Thyroid gland (tissue), 4 donors: ENCODE measurements at places on chromosomes 3 and 15. TPM values are rescaled to one million over a fixed set of nuclear protein-coding genes. Genes with fewer than 3 reads are reported as not detected.

- no peak for DNase-seq
These were observed 47.8 kb downstream of the CCDC54 start for GRCh38 chr3:107425033-107425432.

GRCh38 chr3:175426805-175427204 lies 567.7 kb downstream of the NAALADL2 start:
- no peak overlapping the region for H3K4me3 ChIP-seq
- H3K27ac ChIP-seq = no peak overlapping the region
- H3K27me3 ChIP-seq = no peaks in the 10 kb centered on the region
- DNase-seq = no peak

Gene SIDT1
- 2.7 TPM for total RNA-seq

DNA sequence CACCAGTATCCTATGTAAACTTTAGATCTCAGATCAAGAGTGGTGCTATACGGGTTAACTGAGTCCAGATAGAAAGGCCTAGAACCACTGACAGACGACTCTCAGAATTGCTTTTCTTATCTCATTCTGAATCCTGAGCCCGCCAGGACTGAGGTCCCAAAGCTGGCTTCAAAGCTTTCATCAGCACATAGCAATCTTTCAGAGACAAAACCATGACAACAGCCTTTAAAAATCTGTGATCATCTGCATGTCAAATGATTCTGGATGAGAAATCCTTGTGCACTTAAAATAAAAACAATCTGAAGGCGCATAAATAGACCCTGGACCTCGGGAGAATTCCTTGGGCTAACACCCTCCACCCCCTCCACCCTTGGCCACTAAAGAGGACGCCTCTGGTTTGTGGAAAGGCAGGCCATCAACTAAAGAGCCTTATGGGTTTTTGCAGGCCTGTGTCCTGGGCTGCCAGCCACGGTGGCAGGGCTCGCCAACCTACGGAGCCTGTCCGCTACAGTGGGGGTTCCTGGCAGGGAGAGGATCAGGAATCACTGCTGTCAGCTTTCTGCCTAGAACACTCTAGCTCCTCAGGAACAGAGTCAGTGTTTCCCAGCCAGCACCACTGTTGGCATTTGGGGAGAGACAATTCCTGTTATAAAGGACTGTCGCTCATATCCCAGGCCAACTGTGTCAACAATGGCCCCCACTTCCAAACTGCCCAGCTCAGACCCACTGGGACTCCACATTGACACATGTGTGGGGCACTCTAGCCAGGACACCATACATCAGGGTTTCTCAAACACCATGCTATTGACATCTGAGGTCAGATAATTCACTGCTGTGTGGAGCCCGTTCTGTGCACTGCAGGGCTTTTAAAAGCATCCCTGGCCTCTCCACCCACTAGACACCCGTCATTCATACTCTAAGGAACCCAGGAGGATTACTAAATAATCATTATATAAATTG lies 20.2 kb downstream of the TLE3 start:
- peaks cover 36% of the 10 kb centered on the region for H3K36me3 ChIP-seq
- no peak for DNase-seq
- no peaks in the 10 kb centered on the region for H3K27me3 ChIP-seq
- no peak overlapping the region for H3K4me3 ChIP-seq
- peaks cover 5% of the 10 kb centered on the region for H3K4me1 ChIP-seq

DNA sequence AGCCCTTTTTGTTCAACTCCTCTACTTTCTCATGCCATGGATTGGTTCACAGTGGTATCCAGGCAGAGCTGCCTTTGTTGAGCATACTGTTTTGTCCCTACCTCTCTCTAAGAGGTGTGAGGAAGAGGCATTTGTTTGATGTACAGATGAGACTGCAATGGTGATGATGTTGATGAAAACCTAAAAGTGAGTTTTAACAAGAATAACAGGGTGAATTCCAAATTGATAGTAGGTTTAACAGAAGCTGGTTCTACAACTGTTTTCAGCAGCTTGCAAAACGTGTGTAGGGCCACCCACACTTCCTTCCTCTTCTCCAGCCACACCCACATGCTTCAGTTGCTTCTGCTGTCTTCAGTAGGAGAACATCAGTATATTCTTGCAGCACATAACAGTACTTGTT lies 10.2 kb downstream of the SNRK start:
- no peak overlapping the region for H3K27ac ChIP-seq
- H3K4me3 ChIP-seq = no peak overlapping the region
- H3K27me3 ChIP-seq = no peaks in the 10 kb centered on the region

DNA sequence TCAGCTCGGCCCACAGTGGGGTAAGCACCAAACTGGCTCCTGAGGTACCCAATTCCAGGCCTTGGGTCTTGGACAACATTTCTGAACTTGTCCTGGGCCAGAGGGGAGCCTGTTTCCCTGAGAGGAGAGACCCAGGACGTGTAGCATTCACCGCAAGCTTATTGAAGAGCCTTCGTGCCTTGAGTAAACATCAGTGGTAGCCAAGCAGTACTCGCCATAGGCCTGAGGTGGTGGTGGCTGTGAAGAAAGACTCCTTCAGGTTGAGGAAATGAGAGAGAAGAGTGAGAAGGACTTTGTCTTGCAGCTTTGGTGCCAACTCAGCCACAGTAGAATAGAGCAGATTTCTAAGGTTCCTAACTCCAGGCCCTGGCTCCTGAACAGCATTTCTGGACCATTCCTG lies 50.2 kb downstream of the NUDT16 start:
- no peak overlapping the region for H3K27ac ChIP-seq
- H3K27me3 ChIP-seq = no peaks in the 10 kb centered on the region
- DNase-seq = no peak
- H3K4me3 ChIP-seq = no peak overlapping the region

DNA sequence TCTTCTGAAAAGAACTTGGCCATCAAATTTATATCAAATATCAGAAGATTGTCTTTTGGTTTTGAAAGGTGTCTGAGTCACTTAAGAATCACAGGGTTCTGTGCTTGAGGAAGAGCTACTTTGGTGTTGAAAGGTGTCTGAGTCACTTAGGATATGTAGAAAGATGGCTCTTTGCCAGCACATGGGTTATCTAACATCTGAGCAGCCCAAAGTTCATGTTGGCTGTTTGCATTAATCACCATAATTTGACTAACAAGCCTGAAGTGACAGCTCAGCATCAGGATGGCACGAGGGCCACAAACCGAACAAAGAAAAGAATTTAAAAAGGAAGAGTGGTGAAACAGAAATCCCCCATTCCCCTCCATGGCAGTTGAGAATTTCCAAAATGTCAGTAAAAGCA lies 190.5 kb upstream of the CMC1 start:
- DNase-seq = no peak
- H3K4me1 ChIP-seq = no peaks in the 10 kb centered on the region
- H3K27me3 ChIP-seq = no peaks in the 10 kb centered on the region
- no peak overlapping the region for H3K27ac ChIP-seq
- H3K36me3 ChIP-seq = no peaks in the 10 kb centered on the region

Gene FAM174B
- 64.5 TPM for total RNA-seq

- no peaks in the 10 kb centered on the region for H3K36me3 ChIP-seq
- H3K27me3 ChIP-seq = no peaks in the 10 kb centered on the region
- H3K4me3 ChIP-seq = no peak overlapping the region
- no peak overlapping the region for H3K27ac ChIP-seq
These were observed 47.1 kb upstream of the BNIP2 start for GRCh38 chr15:59736181-59736580.

Gene DPPA2
- total RNA-seq = not detected

GRCh38 chr3:168251371-168251770 lies 155.6 kb upstream of the GOLIM4 start:
- H3K4me3 ChIP-seq = no peak overlapping the region
- peaks cover 6% of the 10 kb centered on the region for H3K27me3 ChIP-seq
- peak; percentile 5 for DNase-seq
- peaks cover 15% of the 10 kb centered on the region for H3K4me1 ChIP-seq

DNA sequence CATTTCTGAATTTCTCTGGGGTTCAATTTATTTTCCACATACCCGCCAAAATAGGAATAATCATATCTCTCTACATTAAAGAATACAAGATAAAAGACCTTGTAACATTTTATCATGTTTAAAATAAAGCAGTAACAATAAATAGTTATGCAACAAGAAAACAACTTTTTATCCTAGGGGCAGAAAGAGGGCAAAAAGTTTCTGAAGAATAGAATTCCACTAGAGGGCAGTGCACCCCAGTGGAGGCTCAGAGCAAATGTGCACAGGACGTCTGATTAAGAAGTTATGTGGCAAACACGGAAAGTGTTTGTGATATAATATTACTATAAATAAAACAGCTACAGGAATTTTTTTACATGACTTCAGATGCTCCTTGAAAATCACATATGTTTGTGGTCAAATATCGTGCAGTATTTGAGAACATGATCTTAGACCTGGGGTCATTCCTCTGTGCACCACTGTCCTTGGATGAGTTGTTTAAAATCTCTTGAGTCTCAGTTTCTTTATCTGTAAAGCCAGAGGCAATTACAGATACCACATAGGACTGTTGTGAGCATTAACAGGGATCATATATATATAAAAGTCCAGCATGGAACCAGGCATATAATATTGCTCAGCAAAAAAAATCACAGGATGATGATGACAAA lies 13.2 kb upstream of the PIK3R4 start:
- no peak for DNase-seq
- no peaks in the 10 kb centered on the region for H3K27me3 ChIP-seq
- peaks cover 2% of the 10 kb centered on the region for H3K4me1 ChIP-seq
- H3K36me3 ChIP-seq = no peaks in the 10 kb centered on the region

- H3K27ac ChIP-seq = peak overlapping the region; percentile 65
- no peaks in the 10 kb centered on the region for H3K27me3 ChIP-seq
- H3K4me1 ChIP-seq = peaks cover 33% of the 10 kb centered on the region
- H3K4me3 ChIP-seq = no peak overlapping the region
- peaks cover 21% of the 10 kb centered on the region for H3K36me3 ChIP-seq
These were observed 3.7 kb downstream of the ACAA1 start for GRCh38 chr3:38133209-38133556.

Gene UBE2Q2
- total RNA-seq = 39.8 TPM

Gene CCK
- total RNA-seq = 0.89 TPM

DNA sequence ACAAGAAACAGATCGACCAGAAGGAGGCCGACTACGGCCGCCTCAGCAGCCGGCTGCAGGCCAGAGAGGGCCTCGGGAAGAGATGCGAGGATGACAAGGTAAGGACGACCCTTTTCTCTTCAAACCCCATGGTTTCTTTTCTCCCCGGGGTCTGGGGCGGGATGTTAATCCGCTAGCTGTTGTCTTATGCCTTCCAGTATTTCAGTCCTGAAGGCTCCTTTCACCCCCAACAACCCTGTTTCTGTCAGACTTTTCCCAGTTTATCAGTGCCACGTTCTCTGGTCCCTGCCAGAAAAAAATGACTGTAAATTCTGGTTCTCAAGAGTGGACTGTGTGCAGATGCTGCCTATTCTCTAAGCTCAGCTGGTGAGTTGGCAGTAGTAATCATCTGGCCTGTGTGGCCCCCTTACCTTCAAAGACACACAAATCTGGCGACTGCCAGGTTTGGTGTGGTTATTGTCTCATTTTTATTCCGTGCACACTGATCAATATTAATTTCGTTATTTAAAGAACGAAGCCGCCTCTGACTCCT lies 806 bp downstream of the GOLM2 start:
- H3K27ac ChIP-seq = peak overlapping the region; percentile 55
- H3K36me3 ChIP-seq = no peaks in the 10 kb centered on the region
- peaks cover 16% of the 10 kb centered on the region for H3K4me1 ChIP-seq
- no peaks in the 10 kb centered on the region for H3K27me3 ChIP-seq
- no peak for DNase-seq
- H3K4me3 ChIP-seq = peak overlapping the region; percentile 67

Gene ADAMTSL3
- total RNA-seq = 5.9 TPM

Gene SLC9C1
- total RNA-seq = 0.11 TPM

DNA sequence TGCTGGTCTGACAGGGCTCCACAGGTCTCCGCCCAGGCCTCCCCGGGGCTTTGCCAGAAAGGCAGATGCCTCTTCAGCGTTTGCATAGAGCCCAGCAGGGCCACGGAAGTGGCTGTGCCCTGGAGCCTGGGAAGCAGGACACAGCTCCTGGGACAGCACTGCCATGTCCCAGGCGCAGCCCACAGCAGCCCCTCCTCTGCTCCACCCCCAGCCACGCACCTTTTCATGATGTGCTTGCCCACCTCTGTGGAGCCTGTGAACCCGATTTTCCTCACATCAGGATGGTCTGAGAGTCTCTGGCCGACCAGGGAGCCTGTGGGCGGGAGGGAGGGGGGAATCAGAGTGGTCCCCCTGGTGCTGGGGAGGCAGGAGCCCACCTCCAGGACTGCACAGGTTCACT lies 33.9 kb upstream of the SLC41A3 start:
- H3K27ac ChIP-seq = no peak overlapping the region
- no peak overlapping the region for H3K4me3 ChIP-seq
- no peaks in the 10 kb centered on the region for H3K4me1 ChIP-seq
- no peaks in the 10 kb centered on the region for H3K36me3 ChIP-seq

GRCh38 chr15:40959331-40960141 lies 6.3 kb downstream of the CHAC1 start:
- no peak overlapping the region for H3K27ac ChIP-seq
- H3K36me3 ChIP-seq = no peaks in the 10 kb centered on the region
- DNase-seq = no peak
- no peaks in the 10 kb centered on the region for H3K27me3 ChIP-seq

Gene AP2M1
- total RNA-seq = 227 TPM

GRCh38 chr15:26926081-26926480 lies 44.9 kb upstream of the GABRG3 start:
- no peak overlapping the region for H3K27ac ChIP-seq
- no peak overlapping the region for H3K4me3 ChIP-seq
- H3K27me3 ChIP-seq = no peaks in the 10 kb centered on the region
- DNase-seq = no peak
- H3K36me3 ChIP-seq = no peaks in the 10 kb centered on the region

DNA sequence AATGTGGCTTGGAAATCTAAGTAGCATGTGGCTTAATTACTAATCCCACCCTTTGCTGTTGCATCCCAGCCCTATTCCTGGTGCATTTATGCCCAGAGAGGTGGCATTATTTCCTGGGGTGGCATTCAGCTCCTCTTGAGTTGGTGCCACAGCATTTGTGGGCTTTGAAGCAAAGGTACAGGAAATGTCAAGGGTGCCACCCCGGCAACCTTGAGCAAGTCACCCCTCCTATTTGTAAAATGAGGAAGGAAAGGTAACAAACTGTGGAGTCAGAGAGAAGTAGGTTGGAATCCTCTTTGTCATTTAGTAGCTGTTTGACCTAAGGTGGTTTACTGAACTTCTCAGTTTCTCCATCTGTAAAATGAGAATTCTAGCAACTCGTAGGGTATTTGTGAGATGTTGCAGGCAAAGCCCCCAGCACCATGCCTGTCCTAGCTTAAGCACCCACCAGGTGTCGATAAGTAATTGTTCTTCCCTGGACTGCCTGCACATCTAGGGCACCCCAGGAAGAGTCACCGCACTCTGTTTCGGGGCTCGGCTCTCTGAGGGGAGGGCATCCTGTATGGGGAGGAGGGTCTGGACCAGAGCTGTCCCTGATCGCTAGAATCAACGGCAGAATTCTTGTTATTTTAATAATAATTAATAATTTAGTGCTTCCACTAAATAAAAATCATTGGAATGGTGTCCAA lies 17.1 kb downstream of the ISG20 start:
- no peak for DNase-seq
- H3K27ac ChIP-seq = no peak overlapping the region
- no peak overlapping the region for H3K4me3 ChIP-seq

GRCh38 chr15:66935688-66936087 lies 129.7 kb upstream of the SMAD3 start:
- no peaks in the 10 kb centered on the region for H3K36me3 ChIP-seq
- DNase-seq = no peak
- H3K4me3 ChIP-seq = no peak overlapping the region
- H3K27me3 ChIP-seq = no peaks in the 10 kb centered on the region
- peaks cover 23% of the 10 kb centered on the region for H3K4me1 ChIP-seq
- no peak overlapping the region for H3K27ac ChIP-seq

Gene NBEAL2
- 26.6 TPM for total RNA-seq

Gene P3H2
- total RNA-seq = 4.2 TPM

- no peak overlapping the region for H3K27ac ChIP-seq
- H3K36me3 ChIP-seq = no peaks in the 10 kb centered on the region
- H3K4me1 ChIP-seq = no peaks in the 10 kb centered on the region
- H3K27me3 ChIP-seq = no peaks in the 10 kb centered on the region
- DNase-seq = no peak
- no peak overlapping the region for H3K4me3 ChIP-seq
These were observed 1178.7 kb upstream of the GBE1 start for GRCh38 chr3:82940124-82940523.

Gene SAMMSON
- 0.27 TPM for total RNA-seq
